ENCODE measurements at places on chromosomes 7 and 10.

GRCh38 chr10:112631501-112632400, 184.7 kb downstream of the VTI1A start:
- DNase-seq, result no peak

DNA sequence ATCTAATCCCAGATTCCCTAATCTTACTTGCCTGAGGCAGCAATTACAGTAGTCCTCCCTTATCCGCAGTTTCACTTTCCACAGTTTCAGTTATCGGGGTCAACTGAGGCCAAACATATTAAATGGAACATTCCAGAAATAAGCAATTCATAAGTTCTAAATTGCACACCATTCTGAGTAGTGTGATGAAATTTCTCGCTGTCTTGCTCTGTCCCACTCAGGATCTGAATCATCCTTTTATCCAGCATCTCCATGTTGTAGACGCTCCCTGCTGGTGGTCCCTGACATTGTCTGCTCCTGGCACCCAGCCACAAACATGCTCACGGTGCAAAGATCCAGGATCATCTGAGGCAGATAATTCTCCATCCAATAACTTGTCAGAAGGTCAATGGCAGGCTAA, 128.7 kb upstream of the CXCL12 start:
- DNase-seq, result no peak

GRCh38 chr10:92822060-92822634, 26.2 kb upstream of the EXOC6 start:
- DNase-seq, result no peak

DNA sequence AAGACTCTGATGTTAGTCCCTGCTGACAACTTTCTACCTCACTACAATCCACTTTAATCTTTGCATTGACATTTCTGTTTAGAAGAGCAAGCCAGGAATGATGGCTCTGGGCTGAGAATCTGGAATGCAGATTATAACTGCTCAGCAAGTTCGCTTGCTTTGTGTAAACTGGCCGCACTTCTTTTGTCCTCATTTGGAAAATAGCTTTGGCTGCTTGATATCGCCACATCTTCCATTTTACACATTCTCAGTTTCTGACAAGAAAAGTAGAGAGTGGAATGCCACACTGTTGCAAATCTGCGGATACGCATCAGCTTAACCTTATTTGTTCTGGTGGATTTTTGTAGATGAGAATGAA, 429.8 kb downstream of the KCNMA1 start:
- no peak for DNase-seq

GRCh38 chr10:71998119-71998839, 34.1 kb downstream of the CHST3 start:
- no peak for DNase-seq

- DNase-seq, result no peak
Measured at GRCh38 chr10:130957423-130957822, 354.1 kb downstream of the TCERG1L start.

- DNase-seq, result no peak
Measured at GRCh38 chr10:30709700-30710358, 80.3 kb upstream of the LYZL2 start.

DNA sequence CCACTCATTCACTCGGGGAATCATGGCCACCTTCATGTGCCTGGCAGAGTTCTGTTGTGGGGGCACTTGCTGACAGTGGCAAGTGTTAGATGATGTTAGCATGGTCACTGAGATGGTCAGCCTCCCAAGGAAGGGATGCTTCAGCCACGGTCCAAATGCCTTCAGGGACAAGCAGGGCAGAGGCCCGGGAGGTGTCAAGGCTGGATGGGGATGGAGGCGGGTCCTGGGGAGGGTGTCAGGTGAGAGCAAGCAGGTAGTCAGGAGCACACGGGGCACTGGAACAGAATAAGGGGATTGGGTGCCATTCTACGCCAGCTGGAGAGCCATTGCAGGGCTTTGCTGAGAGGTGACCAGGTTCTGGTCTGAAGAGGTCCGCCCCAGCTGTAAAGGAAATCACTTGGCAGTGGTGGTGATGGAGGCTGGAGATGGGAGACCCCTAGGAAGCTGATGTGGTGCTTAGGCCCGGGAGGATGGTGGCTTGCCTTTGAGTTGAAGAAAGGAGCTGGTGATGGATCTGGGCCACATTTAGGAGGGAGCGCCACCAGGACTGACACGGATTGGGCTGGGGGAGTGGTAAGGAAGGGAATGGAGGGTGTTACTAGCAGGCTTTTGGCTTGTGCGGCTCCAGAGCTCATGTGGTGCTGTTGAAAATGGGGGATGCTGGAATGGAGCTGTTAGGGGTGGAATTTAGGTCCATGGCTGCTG, 24.1 kb downstream of the AGAP3 start:
- DNase-seq, result no peak

DNA sequence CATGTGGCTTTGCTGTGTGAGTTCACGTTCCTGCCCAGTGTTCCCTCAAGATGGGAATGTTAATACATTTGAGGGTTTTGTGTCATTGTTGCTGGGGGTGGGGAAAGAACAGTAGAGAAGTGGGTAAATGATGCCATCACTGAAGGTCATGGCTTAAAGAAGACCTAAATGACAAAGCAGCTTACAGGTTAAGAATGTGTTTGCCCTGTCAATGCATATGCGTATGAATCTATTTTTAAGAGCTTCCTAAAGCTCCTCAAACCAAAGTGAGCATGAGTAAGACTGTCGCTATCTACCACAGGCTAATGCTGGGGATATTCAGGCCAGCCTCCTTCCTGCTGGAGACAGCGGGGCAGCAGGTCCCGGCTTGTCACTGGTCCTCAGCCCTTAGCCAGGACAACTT, 162.9 kb downstream of the CREB5 start:
- DNase-seq, result no peak

DNA sequence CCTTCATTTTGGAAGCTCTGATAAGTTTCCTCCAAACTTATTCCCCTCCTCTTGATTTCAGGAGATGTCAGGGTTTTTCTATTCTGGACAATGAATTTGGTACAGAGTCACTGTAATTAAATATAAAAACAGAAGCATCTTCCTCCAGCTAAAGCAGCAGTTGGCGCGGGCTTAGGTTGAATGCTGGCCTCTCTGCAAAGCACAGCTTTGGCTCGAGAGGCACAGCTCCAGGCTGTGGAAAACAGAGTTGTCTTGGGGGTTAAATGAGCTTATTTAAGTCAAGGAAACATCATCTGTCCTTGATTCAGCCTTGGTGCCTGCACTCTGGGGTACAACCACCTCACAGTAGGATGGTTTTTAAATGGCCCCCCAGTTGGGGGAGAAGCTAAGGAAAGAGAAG, 35.0 kb upstream of the PDCD4 start:
- no peak for DNase-seq

GRCh38 chr7:135938086-135938485, 39.1 kb downstream of the MTPN start:
- DNase-seq, result no peak

- DNase-seq, result no peak
Measured at GRCh38 chr10:7165500-7166177, 245.2 kb downstream of the SFMBT2 start.

- DNase-seq, result no peak
Measured at GRCh38 chr7:460374-461116, 59.1 kb downstream of the PDGFA start.

- DNase-seq, result no peak
Measured at GRCh38 chr7:24982917-24983316, 2.9 kb upstream of the OSBPL3 start.

GRCh38 chr10:3213758-3214515, 41.4 kb upstream of the PITRM1 start:
- DNase-seq, result no peak

DNA sequence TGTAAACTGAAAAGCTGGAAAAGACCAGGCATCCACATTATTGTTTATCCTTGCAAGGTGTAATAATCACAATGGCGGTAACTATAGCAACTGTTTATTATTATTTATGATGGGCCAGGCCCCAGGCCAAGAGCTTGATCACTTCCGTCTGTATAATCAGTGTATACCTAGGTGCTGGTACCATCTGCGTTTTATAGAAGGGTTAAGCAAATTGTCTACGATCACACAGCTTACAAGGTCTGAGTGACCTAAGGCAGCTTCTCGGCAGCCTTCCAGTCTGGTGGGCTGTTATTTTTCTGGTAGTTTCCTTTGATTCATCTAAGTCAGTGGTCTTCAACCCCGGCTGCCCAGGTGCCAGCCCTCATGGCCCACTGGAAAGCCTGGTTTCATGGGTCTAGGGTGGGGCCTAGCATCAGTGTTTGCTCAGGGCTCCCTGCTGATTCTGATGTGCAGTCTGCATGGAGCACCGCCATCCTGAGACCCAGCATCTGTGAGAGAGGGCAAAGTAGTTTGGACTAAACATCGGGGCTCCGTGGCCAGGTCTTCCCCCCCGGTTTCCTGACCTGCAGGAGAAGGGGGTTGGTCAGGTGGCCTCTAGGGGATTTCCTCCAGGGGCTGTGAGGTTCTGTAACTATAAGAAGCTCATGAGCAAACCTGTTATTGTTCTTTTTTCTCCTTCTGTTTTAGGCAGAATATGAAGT, 146.4 kb downstream of the RGS10 start:
- no peak for DNase-seq

GRCh38 chr10:33706191-33706590, 371.7 kb upstream of the NRP1 start:
- no peak for DNase-seq

DNA sequence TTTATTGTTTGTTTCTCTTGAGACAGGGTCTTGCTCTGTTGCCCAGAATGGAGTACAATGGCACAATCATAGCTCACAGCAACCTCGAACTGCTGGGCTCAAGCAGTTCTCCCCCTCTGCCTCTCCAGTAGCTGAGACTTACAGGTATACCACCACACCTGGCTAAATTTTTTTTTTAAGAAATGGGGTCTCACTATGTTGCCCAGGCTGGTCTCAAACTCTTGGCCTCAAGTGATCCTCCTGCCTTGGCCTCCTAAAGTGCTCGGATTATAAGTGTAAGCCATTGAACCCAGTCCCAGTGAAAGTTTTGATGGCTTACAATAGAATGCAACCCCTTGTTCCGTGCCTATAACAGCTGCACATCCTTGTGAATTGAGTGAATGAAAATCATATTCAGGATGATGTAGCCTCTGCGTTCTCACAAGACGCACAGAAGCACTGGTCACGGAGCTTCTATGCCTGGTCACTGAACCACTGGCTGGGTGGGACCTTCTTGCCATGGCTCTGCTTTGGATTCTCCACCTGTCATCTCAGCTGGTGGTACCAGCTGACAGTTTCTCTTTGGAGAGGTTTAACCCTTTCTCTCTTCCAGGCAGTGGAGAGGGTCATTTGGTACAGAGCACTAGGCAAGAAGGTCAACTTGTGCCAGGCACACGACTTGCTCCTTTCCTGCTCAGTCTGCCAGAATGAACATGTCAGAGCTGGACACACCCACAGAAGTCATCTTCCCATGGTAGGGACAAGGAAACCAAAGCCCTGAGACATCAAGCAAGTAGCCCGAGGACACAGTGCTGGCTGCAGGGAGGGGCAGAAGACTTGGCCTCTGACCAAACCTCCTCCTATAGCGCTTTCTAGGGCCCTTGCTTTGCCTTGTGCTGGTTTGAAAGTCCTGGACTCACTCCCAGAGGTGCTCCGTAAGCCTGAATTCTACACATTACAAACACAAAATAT, 89.6 kb downstream of the ATXN7L1 start:
- DNase-seq, result no peak

- DNase-seq, result no peak
Measured at GRCh38 chr10:122421742-122422141, 32.7 kb upstream of the ARMS2 start.

GRCh38 chr7:131188367-131189339, 139.0 kb upstream of the MKLN1 start:
- peak; percentile 43 for DNase-seq

GRCh38 chr10:74675484-74675883, 150.9 kb upstream of the KAT6B start:
- no peak for DNase-seq

- no peak for DNase-seq
Measured at GRCh38 chr7:88700725-88701124, 58.8 kb upstream of the ZNF804B start.

GRCh38 chr7:69199661-69200060, 398.6 kb upstream of the AUTS2 start:
- no peak for DNase-seq

GRCh38 chr7:24706211-24707170, 50.8 kb downstream of the GSDME start:
- DNase-seq, result no peak

- DNase-seq, result no peak
Measured at GRCh38 chr10:96448021-96448457, 65.7 kb downstream of the TLL2 start.

DNA sequence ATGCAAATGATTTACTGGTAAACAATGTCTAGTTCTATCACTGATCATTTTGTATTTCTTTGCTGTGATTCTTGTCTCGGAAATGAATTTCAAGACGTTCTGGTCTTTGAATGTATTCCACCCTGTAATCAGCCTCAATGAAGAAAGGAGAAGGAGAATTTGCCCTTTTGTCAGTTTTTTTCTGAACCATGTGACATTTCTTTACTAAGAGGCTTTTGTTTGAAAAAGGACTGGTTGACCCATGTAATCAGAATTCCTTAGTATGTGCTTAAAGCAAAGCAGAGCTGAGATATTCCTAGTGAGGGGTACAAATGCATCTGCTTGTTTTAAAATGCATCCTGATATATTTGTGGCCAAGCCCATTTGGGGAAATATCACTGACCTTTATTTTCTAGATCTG, 581.6 kb downstream of the ETV1 start:
- no peak for DNase-seq

DNA sequence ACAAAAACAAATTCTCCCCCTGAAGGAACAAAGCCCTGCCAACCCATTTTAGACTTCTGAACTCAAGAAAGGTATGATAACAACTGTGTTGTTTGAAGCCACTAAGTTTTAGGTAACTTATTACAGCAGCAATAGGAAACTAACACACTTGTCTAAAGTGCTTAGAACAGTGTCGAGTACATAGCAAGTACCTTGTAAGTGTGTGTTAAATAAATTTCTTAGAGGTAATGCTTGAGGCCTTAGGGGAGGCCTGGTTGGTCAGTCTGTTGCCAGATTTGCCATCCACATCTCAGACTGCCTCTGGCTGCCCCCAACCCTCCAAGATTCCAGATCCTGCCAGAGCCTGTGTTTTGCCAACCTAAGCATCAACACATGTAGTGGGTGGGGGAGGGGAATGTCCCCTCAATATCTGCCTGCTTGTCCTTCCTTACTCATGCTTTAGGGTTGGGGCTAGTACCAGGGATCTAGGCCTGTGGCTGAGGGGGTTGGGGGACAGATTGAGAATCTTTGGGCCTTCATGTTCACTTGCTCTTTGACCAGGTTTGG, 27.1 kb upstream of the PAX2 start:
- DNase-seq, result no peak

DNA sequence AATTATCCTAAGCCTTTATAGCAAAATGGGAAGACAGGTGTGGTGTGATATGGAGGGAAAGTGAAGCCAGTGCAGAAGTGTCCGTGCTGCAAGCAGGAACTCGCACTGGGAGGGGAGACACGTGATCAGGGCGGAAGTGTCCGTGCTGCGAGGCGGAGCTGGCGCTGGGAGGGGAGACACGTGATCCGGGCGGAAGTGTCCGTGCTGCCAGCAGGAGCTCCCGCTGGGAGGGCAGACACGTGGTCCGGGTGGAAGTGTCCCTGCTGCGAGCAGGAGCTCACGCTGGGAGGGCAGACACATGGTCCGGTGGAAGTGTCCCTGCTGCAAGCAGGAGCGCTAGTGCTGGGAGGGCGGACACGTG, 40.5 kb upstream of the PRKAR1B start:
- DNase-seq, result peak; percentile 10

GRCh38 chr7:13144673-13145072, 457.2 kb downstream of the ARL4A start:
- DNase-seq, result no peak

Measured in stimulated activated CD4-positive, alpha-beta T cell treated with anti-CD3 and anti-CD28 coated beads, Interleukin-2, amount 100 ng/mL, for 24 hours (primary cell).